ENCODE measurements at places on chromosomes 2 and 18.

- DNase-seq, result no peak
These were observed 199.9 kb downstream of the BCL2 start for GRCh38 chr18:63119647-63120046.

DNA sequence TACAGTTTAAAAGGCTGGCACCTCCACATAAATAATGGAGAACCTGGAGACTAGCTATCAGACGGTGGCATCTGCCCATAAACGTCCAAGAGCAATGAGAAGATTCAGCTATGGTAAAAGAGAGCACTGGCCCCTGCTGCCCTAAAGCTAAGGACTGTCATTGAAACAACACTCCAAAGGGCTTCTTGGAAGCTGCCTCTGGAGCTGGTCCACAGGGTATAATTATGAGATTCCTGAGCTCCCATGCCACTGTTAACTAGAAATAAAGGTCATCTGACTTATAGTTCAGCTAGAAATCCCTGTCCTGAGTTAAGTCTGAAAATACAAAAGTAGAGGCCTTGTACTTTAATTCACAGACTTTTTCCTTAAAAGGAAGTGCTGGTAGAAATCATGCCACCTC lies 39.9 kb upstream of the RBMS1 start:
- no peak for DNase-seq

DNA sequence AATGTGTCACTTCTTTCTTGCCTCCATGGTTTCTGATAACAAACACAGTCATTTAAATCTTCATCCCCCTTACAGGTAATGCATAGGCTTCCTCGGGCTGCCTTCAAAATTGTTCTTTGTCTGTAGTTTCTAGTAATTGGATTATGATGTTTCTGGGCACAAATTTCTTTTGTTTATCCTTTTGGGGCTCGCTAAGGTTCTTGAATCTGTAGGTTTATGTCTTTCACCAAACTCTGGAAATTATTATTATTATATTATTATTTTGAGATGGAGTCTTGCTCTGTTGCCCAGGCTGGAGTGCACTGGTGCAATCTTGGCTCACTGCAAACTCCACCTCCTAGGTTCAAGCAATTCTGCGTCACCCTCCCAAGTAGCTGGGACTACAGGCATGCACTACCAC lies 16.3 kb upstream of the RMP24 start:
- no peak for DNase-seq

DNA sequence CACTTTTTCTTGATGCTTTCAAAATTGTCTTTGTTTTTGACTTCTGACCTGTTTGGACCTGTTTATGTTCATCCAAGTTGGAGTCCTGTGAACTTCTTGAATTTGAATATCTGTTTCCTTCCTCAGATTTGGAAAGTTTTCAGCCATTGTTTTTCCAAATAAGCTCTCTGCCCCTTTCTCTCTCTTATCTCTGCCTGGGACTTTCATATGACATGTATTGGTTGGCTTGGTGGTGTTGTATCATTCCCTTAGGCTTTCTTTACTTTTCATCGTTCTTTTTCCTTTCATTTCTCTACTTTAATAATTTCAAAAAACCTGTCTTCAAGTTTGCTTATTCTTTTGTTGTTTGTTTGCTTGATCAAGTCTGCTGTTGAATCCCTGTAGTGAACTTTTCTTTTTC lies 60.1 kb upstream of the LDLRAD4 start:
- no peak for DNase-seq

DNA sequence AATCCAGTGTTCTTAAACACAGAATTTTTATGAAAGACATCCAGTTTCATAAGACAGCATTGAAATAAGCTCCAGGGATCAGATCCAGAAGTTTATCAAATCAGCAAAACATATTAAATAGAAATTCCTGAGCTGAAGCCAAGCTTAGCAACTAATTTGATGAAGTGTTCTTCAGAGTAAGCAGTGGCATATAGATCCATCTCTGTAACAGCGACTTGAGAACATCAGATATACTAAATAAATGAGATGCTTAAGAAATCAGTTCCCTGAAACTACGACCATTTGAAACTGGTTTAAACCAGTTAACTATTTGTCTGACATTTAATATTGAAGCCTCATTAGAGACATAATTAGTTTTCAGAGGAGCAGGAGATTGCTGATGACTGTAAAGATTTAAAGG lies 34.1 kb downstream of the PPP1R1C start:
- no peak for DNase-seq

- DNase-seq, result no peak
These were observed 111.9 kb downstream of the IRS1 start for GRCh38 chr2:226687641-226688253.

- no peak for DNase-seq
These were observed 132.0 kb upstream of the MYCN start for GRCh38 chr2:15808204-15808910.

GRCh38 chr2:70336552-70336951 lies 34.7 kb upstream of the FAM136A start:
- DNase-seq, result no peak

DNA sequence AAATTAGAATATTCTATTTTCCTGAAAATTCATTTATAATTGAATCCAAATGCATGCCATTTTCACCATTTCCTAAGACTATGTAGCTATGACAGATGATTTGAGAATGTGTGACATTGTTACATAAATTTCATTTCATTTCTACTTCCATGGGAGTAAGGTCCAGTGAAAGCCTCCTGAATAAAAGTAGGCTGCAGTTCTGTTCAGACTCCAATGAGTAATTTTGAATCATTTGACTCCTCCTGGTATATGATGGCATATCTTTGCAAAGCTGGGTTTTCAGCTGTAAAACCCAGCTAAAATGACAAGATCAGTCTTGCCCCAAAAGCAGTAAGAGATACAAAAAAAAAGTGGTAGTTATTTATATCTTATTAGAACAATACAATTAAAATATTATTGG lies 101.0 kb upstream of the DNAJC10 start:
- DNase-seq, result no peak

DNA sequence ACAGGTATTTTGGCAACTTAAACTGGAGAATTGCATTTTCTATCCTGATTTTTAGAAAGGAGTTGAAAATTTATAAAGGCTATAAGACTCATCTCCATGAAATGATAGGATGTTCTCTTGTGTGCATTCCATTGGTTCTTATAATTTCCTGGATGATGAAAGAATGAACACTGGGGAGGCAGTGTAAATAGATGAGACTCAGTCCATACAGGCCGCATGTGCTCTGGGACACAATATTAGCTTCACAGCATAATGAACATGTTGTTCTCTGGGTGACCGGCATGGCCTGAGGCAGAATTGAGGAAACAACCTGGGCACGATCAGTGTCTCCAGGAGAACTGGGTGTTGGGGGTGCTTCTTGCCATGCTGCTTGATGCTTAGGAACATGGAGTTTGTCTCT lies 38.8 kb downstream of the AOX1 start:
- DNase-seq, result no peak

GRCh38 chr2:231597627-231598026 lies 5.0 kb downstream of the TEX44 start:
- no peak for DNase-seq

GRCh38 chr18:25279556-25279955 lies 72.4 kb downstream of the ZNF521 start:
- DNase-seq, result no peak

GRCh38 chr2:48589170-48589767 lies 28.4 kb upstream of the GTF2A1L start:
- peak; percentile 47 for DNase-seq

DNA sequence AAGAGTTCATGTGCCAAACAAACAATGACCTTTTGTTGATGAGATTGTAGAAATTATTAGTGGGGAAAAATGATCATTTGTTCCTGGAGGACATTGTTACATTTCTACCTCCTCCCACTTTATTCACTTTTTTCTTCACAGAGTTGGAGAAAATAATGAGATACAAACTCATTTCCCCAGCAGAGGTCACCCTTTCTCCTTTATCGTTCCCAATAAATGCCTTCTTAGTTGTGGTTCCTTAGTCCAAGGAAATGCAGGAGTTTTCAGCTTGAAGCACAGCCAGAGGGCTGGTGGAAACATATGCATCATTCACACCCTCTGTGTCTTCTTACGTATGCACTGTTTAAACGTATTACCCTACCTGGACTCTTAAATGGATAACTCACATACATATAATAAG lies 108.8 kb downstream of the SLC4A3 start:
- peak; percentile 60 for DNase-seq

GRCh38 chr2:164621764-164622105 lies 453 bp upstream of the GRB14 start:
- no peak for DNase-seq

GRCh38 chr18:26546875-26547645 lies 1.3 kb downstream of the KCTD1 start:
- no peak for DNase-seq

- DNase-seq, result no peak
These were observed 21.8 kb upstream of the TANK start for GRCh38 chr2:161138429-161138828.

- no peak for DNase-seq
These were observed 105.0 kb downstream of the LAMA3 start for GRCh38 chr18:23793985-23794867.
